ENCODE measurements at places on chromosomes 4 and X. TPM values are rescaled to one million over a fixed set of nuclear protein-coding genes. Genes with fewer than 3 reads are reported as not detected.

Gene MAGEB3
- total RNA-seq = not detected

Gene FAM9C
- total RNA-seq = not detected

Gene TRPC5OS
- not detected for total RNA-seq

Gene NFXL1
- total RNA-seq = 8.8 TPM

Gene SRPX
- 42.7 TPM for total RNA-seq

Gene DDIT4L
- total RNA-seq = 0.81 TPM

Gene EDNRA
- 10.8 TPM for total RNA-seq

Gene SPANXN4
- total RNA-seq = not detected

Gene TMSB15A
- total RNA-seq = 0.66 TPM

Gene GPC3
- total RNA-seq = 9.4 TPM

Gene ATP2B3
- total RNA-seq = 0.20 TPM

Gene ZNF711
- 0.98 TPM for total RNA-seq

Gene RASGEF1B
- total RNA-seq = 78.6 TPM

Gene SMIM31
- total RNA-seq = 0.11 TPM

Gene LRRC66
- 0.27 TPM for total RNA-seq

Gene EGF
- 3.0 TPM for total RNA-seq

GRCh38 chr4:140851032-140851636 is 94.9 kb upstream of the TBC1D9 start:
- no peaks in the 10 kb centered on the region for H3K27me3 ChIP-seq
- no peak overlapping the region for H3K4me3 ChIP-seq
- no peak for DNase-seq
- H3K27ac ChIP-seq = no peak overlapping the region
- H3K36me3 ChIP-seq = no peaks in the 10 kb centered on the region

DNA sequence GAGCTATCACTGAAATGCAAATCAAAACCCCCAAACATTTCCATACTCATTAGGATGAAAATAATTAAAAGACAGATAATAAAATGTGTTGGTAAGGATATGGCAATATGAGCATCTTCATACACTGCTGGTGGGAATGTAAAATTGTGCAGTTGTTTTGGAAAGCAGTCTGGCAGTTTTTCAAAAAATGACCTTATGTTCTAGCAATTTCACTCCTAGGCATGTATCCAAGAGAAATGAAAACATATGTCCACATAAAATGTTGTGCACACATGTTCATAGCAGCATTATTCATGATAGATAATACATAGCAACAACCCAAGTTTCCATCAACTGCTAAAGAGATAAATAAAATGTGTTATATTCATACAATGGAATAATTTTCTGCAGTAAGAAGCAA is 14.8 kb upstream of the GPRASP2 start:
- no peak overlapping the region for H3K4me3 ChIP-seq
- H3K27ac ChIP-seq = no peak overlapping the region
- no peaks in the 10 kb centered on the region for H3K4me1 ChIP-seq
- no peak for DNase-seq
- H3K36me3 ChIP-seq = no peaks in the 10 kb centered on the region

- H3K36me3 ChIP-seq = no peaks in the 10 kb centered on the region
- no peaks in the 10 kb centered on the region for H3K4me1 ChIP-seq
- no peak overlapping the region for H3K4me3 ChIP-seq
- no peaks in the 10 kb centered on the region for H3K27me3 ChIP-seq
- no peak overlapping the region for H3K27ac ChIP-seq
- no peak for DNase-seq
These were observed 353.8 kb downstream of the NAP1L3 start for GRCh38 chrX:93319609-93320008.

- DNase-seq = no peak
- no peaks in the 10 kb centered on the region for H3K27me3 ChIP-seq
- H3K27ac ChIP-seq = no peak overlapping the region
These were observed 296.1 kb downstream of the TRIML1 start for GRCh38 chr4:188435381-188435780.

GRCh38 chrX:14504960-14505538 is 24.3 kb upstream of the GLRA2 start:
- no peaks in the 10 kb centered on the region for H3K27me3 ChIP-seq
- DNase-seq = no peak
- H3K4me1 ChIP-seq = no peaks in the 10 kb centered on the region
- no peaks in the 10 kb centered on the region for H3K36me3 ChIP-seq
- H3K4me3 ChIP-seq = no peak overlapping the region

- no peak overlapping the region for H3K4me3 ChIP-seq
- no peaks in the 10 kb centered on the region for H3K27me3 ChIP-seq
- DNase-seq = peak; percentile 22
- H3K4me1 ChIP-seq = no peaks in the 10 kb centered on the region
- H3K27ac ChIP-seq = no peak overlapping the region
These were observed 58.5 kb upstream of the PRDM8 start for GRCh38 chr4:80138551-80139538.

GRCh38 chr4:136865526-136865925 is 666.8 kb downstream of the PCDH18 start:
- H3K4me3 ChIP-seq = no peak overlapping the region
- no peak overlapping the region for H3K27ac ChIP-seq
- DNase-seq = no peak
- H3K27me3 ChIP-seq = no peaks in the 10 kb centered on the region

DNA sequence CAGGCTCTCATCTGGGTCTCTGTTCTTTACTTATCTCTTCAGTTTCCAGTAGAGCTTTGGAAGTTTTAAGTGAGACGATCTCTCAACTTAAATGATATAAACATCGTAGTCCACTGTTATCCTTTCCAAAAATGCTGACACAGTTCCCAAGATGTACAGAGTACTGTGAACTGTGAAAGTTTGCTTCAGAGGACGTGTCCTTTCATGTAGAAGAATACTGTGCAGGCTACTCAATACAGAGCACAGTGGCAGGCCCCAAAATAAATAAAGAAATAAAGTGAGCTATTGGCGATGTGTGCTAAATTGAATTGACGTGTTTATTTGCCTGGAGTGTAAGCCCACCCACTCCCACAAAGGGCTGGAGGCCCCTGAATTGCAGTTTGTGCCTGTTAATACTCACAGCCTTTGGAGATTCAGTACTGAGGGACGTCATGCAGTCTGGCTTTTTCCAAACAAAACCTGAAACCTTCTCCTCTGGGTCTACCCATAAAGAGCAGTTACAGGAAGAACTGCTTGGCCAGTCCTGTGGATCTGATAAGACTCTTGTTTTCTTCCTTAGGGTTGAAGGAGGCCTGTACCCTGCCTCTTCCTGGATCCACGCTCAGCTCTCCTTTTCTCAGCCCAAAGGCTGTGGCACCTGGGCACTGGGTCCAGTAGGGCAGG is 66.1 kb downstream of the SOWAHB start:
- H3K27ac ChIP-seq = peak overlapping the region; percentile 72
- no peak for DNase-seq
- H3K27me3 ChIP-seq = no peaks in the 10 kb centered on the region
- H3K36me3 ChIP-seq = no peaks in the 10 kb centered on the region
- H3K4me1 ChIP-seq = peaks cover 6% of the 10 kb centered on the region

DNA sequence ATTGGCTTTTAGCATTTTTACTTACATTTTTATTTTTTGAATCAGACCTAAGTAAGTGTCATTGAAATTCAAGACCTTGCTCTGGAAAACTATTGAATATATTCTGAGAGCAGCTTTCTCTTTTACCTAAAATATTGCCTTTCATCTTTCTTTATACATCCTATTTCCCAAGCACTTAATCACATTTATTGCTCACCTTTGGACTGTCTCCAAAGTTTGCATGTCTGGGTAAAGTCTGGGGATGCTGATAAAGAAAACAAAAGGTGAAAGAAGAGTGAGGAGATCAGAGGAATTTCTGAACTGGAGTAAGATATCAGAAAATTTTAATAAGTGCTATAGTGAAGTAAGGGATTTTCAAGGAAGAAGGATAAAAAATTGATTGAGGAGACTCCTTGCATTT is 308.5 kb upstream of the AADAT start:
- DNase-seq = no peak

GRCh38 chr4:78703079-78703478 is 73.1 kb upstream of the BMP2K start:
- H3K36me3 ChIP-seq = no peaks in the 10 kb centered on the region
- DNase-seq = no peak
- no peak overlapping the region for H3K27ac ChIP-seq

DNA sequence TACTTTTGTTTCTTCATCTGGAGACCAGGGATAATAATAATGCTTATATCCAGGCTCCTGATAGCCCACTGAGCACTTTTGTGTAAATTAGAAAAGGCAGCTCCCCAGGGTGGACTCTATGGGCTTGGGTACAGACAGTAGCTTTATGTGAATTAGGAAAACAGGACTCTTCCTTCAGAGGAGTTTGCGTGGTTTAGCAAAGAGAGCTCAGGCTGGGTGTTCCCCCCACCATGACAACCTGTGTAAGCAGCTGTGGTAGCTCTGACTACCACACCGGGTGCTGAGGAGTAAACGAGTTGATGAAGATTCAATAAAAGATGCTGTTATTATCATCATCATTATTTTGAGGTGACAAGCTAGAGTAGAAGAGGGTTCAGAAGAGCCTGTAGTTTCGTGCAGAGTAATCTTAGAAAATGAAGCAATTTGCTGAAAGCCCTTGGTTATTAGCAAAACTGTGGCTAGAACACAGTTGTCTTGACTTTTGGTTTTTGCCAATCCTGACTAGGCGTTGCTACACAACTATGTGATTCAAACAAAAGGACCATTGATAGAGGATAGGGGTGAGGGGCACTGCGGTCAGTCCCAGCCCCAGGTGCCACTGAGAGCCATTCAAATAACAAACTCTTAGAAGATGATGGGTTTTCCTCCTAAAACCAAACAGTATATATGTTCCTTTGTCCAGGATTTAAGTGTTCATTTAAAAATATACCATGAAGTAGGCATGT is 60.6 kb upstream of the LIMCH1 start:
- no peaks in the 10 kb centered on the region for H3K27me3 ChIP-seq
- no peak for DNase-seq
- H3K36me3 ChIP-seq = no peaks in the 10 kb centered on the region
- peaks cover 3% of the 10 kb centered on the region for H3K4me1 ChIP-seq

GRCh38 chrX:154804261-154804956 is 876 bp downstream of the MPP1 start:
- no peak for DNase-seq
- H3K27me3 ChIP-seq = no peaks in the 10 kb centered on the region
- H3K4me1 ChIP-seq = peaks cover 13% of the 10 kb centered on the region
- H3K36me3 ChIP-seq = no peaks in the 10 kb centered on the region
- H3K27ac ChIP-seq = peak overlapping the region; percentile 67

DNA sequence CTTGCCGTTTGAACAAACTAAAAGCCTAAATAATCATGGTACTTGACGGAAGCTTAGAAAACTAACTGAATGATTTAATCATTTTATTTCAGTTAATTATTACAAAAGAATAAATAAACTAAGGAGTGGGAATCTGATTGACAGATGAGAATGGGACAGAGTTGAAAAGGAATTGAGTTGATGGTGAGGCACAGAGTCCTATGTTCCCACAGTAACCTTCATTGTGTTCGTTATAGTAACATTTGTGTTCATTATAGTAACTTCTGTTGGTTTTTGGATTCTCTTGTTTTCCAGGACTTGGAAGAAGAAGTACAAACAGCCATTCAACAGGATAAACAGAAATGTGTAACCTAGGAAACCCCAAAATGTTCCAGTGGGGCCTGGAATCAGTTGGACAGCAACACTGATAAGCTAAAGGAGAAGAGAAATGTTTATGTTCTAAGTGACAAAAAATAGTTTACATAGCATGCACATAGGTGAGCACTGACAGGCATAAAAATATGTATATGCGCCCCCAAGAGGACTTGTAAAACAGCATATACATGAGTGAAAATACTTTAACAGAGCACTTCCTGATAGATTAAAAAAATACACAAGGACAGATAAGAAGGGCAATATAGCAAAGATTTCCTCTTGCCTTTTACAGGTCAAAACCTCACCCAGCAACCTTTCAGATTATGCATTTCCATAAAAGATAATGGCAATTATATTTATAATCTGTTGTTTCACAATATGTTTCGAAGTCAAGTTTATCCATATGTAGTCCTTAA is 218.6 kb upstream of the HTR2C start:
- no peaks in the 10 kb centered on the region for H3K4me1 ChIP-seq
- no peaks in the 10 kb centered on the region for H3K36me3 ChIP-seq
- no peak for DNase-seq
- H3K27ac ChIP-seq = no peak overlapping the region
- no peak overlapping the region for H3K4me3 ChIP-seq
- no peaks in the 10 kb centered on the region for H3K27me3 ChIP-seq

GRCh38 chr4:36477861-36478260 is 196.4 kb downstream of the DTHD1 start:
- H3K27me3 ChIP-seq = no peaks in the 10 kb centered on the region
- H3K4me3 ChIP-seq = no peak overlapping the region
- H3K27ac ChIP-seq = no peak overlapping the region

- no peak for DNase-seq
- H3K4me1 ChIP-seq = no peaks in the 10 kb centered on the region
- H3K36me3 ChIP-seq = no peaks in the 10 kb centered on the region
- no peak overlapping the region for H3K27ac ChIP-seq
- no peak overlapping the region for H3K4me3 ChIP-seq
These were observed 6.4 kb upstream of the BRWD3 start for GRCh38 chrX:80816051-80816450.

GRCh38 chrX:51955200-51955599 is 61.8 kb downstream of the MAGED1 start:
- H3K4me1 ChIP-seq = no peaks in the 10 kb centered on the region
- no peaks in the 10 kb centered on the region for H3K36me3 ChIP-seq
- no peak overlapping the region for H3K4me3 ChIP-seq
- H3K27ac ChIP-seq = no peak overlapping the region
- no peaks in the 10 kb centered on the region for H3K27me3 ChIP-seq

DNA sequence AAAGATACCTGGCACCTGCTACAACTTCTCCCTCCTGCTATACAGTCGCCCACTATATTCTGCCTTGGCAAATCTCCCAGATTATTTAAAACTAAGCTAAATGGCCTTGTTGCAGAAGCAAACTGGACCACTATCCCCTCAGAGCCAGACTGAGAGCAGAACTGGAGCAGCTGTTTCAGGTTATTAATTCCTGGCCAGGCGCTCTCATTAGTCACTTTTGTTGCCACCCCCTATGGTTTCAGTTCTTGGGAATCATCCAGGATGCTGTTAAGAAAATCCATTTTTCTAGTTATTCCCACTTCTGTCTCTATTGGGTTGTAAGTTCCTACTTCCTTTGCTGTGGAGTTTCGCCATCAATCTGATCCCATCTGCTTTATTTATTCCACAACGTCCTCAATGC is 30.1 kb downstream of the ADGRA3 start:
- no peaks in the 10 kb centered on the region for H3K4me1 ChIP-seq
- no peaks in the 10 kb centered on the region for H3K36me3 ChIP-seq
- no peaks in the 10 kb centered on the region for H3K27me3 ChIP-seq
- no peak overlapping the region for H3K27ac ChIP-seq
- H3K4me3 ChIP-seq = no peak overlapping the region
